GM10248 (cell line): ENCODE measurements at places on chromosomes 13 and 19.
A peak's percentile ranks its signal among the peaks of the same experiment; 100 is the strongest.

GRCh38 chr13:112526146-112526853 is 61.7 kb downstream of the TUBGCP3 start:
- DNase-seq: no peak

- DNase-seq: no peak
Observed at GRCh38 chr13:30880151-30880855, 25.8 kb upstream of the MEDAG start.

- no peak for DNase-seq
Observed at GRCh38 chr19:15247107-15248014, 15.1 kb upstream of the EPHX3 start.

GRCh38 chr13:31742097-31742734 is 2.9 kb downstream of the RXFP2 start:
- DNase-seq: peak; percentile 54

DNA sequence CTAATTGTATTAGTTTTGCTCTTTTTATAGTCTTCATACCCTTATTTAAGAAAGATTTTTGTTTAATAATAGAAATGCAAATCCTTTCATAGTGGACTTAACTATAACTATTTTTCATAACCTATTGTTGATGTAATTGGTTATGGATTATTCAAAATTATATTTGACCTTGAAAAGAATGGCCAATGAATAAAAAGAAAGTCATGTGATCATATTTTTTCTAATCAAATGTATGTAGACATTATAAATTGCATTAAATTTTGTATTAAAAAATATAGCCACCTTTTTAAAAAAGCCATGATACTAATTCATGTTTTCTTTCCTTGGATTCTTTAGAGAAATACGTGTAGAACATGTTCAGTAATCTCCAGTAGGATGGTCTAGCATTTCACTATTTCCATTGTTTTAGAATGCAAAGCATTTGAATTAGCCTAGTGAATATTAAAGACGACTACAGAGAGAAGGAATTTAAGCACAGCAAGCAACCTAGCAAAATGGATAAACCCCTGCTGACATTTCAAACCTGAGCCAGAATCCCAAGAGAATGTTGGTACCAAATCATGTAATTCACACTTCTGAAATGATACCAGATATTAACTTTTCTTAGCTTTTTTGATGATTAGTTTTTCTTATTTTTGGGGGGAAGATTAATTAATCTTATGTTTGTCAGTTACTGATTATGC is 1297.4 kb upstream of the MIR17HG start:
- DNase-seq: no peak

DNA sequence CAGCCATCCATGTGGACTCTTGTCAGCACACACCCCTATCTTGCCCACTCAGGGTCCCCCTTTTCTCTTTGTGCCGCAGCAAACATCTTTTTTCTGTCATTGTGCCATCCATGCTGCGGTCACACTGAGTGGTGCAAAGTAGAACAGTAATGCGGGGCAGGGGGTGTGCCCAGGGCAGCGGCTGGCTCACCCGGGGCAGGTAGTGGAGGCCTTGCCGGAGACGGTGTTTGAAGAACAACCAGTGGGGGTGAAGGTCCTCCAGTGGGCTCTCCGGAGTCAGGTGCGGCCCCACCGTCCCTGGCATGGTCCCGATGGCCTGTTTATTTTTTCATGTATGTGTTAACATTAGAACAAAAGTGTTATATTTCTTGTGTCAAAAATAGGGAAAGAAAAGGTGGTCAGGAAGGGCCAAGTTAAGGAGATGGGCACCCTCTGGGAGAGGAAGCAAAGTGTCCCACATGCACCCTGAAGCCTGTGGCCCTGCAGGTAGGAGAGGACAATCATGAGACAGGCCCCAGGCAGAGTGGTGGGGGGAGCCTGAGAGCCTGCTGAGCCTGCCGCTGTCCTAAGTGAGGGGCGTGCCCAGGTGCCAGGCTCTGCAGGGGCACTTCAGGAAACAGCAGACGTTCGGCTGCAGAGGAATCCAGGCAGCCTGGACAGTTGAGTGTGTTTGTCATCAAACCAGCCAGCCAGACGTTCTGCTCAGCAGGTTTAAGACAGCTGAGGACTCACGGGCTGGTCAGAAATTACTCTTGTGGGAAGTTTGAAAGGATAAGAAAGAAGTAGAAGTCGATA is 12.3 kb downstream of the TSSK6 start:
- DNase-seq: no peak

GRCh38 chr13:63517371-63517770 is 2101.7 kb upstream of the PCDH20 start:
- no peak for DNase-seq

- no peak for DNase-seq
Observed at GRCh38 chr13:97174638-97175037, 47.5 kb upstream of the MBNL2 start.

- no peak for DNase-seq
Observed at GRCh38 chr19:38554676-38555141, 63.0 kb downstream of the MAP4K1 start.

- DNase-seq: no peak
Observed at GRCh38 chr19:48378194-48378570, 13.2 kb downstream of the KDELR1 start.

DNA sequence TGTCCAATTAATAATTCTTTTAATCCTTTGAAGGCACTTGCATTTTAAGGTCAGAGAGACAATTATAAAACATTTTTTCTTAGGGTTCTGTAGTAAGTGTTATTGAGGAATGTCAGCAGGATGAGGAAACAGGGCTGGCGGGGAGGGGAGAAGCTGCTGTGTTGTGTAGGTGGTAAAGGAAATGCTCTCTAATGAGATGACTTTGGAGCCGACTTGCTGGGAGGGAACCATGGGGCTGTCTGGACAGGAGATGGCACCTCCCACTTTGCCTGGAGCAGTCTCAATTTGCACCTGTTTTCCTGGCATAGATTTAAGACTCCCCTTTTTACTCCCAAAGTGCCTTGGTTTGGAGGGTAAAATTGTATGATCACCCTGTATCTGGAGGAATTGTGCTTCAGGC is 230.4 kb downstream of the ATP8A2 start:
- no peak for DNase-seq

- DNase-seq: no peak
Observed at GRCh38 chr13:78103936-78104335, 185.3 kb upstream of the EDNRB start.

DNA sequence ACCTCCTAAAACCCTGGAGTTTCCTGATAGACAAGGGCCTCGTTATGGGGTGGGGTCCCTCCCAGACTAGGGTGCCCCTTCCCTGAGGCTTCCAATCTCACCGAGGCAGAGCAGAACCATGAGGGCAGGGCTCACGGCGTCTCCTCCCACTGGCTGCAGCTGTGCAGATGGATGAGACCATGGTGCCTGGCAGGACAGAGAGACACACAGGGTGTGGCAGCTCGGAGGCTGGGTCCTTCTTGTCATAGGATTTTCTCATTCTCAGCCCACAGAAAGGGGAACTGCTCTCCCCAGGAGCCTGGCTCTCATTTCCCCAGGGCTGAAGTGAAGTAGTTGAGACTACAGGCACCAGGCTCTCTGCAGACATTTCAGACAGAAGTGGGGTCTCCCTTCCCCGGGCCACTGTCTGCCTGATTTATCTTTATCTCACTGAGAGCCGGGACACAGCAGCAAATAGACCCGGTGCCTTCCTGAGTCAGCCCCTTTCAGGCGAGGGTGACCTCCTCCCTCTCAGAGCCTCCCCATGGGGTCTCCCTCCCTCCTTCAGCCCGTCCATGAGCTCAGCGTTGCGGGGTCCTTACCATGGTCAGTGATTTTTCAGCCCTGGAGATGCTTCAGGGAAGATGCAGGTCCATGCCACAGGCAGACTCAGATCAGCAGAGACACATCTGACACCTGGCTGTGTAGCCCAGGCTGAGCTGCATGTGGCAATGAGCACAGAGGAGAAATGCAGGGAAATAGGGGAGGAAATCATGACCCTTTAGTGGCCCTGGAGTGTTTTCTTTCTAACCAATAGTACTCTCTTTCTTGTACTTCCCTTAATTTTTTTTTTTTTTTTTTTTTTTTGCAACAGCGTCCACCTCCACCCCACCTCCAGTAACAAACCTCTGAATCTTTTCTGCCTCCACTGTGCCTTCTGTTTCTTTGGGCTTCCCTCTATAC is at the start of gene LILRA5:
Gene LILRA5, minus strand, starts transcription at position 731 of the 942 bp plus-strand sequence. Its CDS starts 147 bp downstream, at position 584.
- no peak for DNase-seq

- DNase-seq: no peak
Observed at GRCh38 chr13:23598369-23598768, 28.2 kb downstream of the TNFRSF19 start.

- no peak for DNase-seq
Observed at GRCh38 chr13:46383383-46383782, 3.7 kb downstream of the RUBCNL start.

DNA sequence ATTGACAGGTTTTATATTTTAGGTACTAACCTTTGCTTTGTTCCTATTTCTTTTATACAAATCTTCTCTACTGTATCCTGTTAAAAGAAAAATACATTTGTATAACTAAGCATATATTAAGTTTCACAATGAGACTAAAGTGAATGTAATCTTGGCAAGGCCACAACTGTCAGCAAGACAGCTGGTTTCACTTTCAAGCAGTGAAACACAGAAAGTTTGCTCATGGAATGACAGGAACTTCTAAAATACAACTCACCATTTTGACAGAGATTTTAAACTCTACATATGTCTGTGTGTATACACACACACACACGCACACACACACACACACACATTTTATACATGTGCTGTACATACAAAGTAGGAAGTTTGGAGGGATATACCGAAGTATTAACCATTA is 53.3 kb downstream of the PARP4 start:
- DNase-seq: peak; percentile 62

GRCh38 chr13:103528437-103528836 is 462.2 kb upstream of the SLC10A2 start:
- DNase-seq: no peak

DNA sequence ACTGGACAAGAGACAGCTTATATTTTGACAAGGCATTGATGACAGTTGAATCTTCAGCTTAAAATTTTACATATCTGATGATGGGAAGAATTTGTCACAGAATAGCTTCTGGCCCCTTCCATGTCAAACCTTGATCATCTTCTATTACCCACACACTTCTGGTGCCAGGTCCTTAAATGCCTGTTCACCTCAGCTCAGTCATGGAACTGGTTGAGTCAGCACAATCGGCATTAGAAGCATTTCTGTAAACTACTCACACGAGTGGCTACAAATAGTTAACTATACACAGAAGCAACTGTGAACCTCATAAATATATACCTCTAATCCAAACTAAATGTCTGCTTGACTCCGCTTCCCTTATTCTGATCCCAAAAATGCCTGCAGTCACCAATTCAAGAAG is 161.2 kb downstream of the FOXO1 start:
- DNase-seq: no peak

DNA sequence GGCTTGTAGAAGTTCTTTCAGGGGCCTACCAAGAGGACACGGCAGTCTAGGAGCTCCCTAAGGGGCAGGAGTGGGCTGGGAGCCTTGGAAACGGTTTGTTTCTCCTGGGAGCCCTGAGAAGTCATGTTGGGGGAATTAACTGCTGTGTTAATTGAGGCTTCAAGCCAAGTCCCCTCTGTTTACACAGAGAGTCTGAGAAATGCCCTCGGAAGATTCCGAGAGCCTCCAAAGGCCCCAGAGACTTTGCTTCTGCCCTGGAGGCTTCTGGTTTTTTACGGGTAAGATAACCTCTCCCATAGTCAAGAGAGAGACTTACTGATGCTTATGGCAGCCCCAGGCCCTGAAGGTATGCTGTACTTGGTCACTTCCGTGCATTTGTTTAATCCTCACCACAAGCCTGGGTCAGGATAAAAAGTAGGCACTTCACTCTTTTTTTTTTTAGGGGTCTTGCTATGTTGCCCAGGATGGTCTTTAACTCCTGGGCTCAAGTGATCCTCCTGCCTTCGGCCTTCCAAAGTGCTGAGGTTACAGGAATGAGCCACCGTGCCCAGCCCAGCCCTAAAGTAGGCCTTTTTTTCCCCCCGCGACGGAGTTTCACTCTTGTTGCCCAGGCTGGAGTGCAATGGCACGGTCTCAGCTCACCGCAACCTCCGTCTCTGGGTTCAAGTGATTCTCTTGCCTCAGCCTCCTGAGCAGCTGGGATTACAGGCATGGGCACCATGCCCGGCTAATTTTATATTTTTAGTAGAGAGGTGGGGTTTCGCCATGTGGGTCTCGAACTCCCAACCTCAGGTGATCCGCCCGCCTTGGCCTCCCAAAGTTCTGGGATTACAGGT is 15.2 kb downstream of the IER2 start:
- no peak for DNase-seq

- DNase-seq: no peak
Observed at GRCh38 chr19:8089664-8090601, 37.4 kb downstream of the CCL25 start.

DNA sequence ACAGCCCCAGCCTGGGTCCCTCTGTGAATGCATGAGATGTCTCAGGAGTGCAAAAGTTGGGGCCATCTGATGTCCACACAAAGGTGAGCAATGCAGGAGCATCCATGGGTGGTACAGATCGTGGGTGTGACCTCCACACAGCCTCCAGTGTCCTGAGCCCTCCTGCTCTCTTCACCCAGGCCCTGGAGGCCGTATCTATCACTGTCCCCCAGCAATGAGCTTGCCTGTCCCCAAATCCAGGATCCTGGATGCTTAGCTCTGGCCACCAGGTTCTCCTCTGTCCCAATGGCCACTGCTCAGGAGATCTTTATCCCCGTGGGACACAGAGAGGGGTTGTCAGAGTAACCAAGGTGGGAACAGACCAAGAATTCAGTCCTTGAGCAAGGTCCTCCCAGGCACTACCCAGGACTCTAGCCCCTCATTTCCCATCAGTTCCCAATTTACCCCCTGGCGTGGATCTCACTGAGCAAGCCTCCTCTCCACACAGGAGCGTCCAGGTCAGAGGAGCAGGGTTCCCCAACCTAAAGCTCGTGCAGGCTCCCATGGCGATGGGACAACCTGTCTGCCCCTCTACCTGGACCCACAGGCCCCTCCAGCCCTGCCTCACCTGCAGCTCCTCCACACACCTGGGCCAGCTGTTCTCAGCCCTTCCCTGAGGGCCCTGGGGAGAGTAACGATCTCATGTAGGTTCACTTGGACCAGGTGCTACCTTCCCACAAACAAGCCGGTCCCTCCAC is 11.3 kb downstream of the CEACAM21 start:
- DNase-seq: no peak

DNA sequence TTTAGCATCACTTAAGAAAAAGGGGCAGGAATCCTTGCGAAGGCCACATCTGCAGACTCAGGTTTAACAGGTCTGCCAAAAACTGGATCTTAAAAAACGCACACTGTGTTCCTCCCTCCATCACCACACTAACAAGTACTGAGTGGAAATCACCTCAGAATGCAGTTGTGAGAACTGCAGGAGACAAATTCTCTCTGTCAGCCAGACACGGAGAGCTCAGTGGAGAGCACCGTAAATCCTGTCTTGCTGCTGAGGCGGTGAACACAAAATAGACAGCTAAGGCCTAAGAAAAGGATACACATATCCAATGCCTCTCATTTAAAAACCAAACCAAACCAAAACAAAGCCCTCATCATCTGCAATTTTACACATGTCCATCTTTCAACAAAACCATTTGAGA is 1287.6 kb downstream of the EFNB2 start:
- DNase-seq: no peak

DNA sequence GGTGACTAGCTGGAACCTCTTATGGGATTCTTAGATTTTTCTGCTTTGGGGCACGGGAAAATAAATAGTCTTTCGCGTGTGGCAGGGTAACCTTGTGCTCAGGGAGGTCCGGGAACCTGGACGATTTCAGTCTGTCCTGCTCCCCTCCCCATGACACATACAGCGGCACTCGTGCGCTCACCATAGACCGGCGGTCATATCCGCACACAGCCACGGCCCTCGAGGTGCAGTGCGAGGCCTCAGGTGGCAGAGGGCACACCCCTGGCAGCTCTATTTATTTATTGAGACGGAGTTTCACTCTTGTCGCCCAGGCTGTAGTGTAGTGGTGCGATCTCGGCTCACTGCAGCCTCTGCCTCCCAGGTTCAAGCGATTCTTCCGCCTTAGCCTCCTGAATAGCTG is 3.0 kb downstream of the ONECUT3 start:
- DNase-seq: no peak
